ENCODE measurements at places on chromosomes 3 and 15.

- DNase-seq, result no peak
Measured at GRCh38 chr3:126460381-126460780, 15.3 kb downstream of the ZXDC start.

GRCh38 chr3:197736010-197736490, 654 bp downstream of the RUBCN start:
- peak; percentile 26 for DNase-seq

GRCh38 chr15:98881526-98882520, 125.8 kb downstream of the PGPEP1L start:
- no peak for DNase-seq

DNA sequence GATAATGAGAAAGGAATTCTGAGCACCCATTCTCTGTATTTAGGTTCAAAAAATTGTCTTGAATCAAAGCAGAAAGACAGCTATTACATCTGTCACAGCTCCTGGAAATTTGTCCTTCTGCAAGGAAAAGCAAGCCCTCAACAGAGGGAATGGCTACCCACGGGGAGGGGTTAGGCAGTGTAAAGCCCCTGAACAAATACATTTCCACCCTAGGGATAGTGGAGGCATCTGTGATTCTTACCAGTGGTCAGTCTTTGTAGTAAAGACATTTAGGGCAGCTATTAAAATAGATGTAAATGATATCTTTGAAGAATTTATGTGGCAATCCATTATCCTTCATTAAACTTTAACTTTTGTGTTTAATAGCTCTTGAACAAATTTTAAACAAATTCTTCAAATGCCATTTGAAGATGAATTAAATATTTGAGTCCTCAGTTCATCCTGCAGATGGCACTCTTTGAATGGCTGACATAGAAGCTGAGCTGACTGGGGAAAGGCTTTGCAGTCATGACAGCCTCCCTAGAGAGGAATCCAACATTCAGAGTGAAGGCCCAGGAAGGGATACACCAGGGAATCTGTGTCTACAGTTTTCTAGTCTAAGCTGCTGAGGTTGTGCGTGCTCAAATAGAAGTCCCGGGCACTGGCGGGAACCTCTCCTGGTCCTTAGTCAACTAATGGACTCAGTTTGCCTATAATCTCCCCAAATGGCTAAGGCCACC, 359.7 kb upstream of the ROPN1 start:
- DNase-seq, result no peak

- no peak for DNase-seq
Measured at GRCh38 chr3:154168998-154169795, 48.0 kb downstream of the ARHGEF26 start.

GRCh38 chr3:197889204-197889930, 60.6 kb upstream of the RPL35A start:
- no peak for DNase-seq

DNA sequence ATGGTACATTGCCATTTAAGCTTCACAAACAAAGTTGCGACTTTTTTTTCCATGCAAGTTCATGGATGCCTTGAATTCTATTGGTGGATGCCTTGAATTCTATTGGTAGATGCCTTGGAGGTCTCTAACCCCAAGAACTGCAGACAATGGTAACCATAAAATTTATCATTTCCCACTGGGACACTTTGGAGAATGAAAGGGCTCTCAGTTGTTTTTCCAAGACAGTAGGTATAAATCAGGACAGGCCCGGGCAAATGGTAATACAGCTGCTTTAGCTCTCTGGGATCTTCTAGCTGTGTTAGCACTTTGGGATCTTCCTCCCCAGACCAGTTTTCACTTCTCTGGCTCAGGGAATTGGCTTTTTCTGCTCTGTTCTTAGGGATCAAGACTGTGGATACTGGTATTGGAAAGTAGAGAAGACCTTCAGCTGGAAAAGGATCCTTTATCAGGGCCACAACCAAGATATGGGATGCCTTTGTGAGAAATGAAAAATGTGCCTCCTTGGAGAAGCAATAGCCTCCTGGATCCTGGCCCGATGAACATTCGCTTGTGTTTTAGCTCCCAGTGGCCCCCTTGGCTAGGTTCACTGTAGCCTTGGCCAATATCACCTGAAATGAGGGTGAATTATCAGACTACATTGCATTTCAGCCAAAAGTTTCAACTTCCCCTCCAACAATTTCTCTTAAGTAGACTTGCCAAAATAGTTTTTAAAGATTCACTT, 8.3 kb downstream of the LRRC3B start:
- no peak for DNase-seq

DNA sequence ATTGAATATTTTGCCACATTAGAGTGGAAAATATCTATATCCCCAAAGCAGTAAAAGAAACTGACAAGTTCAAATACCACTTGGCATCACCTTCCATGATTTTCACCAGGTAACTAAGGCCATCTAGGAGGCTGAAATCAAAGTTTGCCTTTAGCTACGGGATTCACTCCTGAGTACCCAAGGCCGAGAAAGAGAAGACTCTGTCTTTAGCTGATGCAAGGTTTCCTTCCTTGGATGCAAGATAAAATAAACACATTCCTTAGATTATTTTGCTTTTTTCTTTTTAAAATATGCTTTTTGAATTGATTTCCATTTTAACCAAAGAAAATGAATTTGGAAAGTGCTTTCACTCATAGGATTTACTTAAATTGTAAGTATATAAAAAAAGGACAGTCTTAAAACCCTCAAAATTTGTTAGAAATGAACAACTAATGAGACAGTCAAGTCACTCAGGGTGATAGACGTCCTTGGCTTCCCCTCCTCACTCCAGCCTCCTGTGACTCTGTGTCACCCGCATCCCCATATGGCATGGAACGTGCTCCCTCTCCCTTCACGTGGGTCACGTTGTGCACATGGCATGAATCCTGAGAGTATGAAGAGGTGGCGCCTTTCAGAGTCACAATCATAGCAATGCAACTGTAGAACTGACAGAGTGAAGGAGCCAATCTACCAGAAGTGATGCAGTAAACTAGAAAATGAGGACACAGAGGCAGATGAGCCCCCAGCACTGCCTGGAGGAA, 148.4 kb downstream of the RTP4 start:
- no peak for DNase-seq

GRCh38 chr15:94667109-94667508, 435.7 kb downstream of the MCTP2 start:
- DNase-seq, result no peak

- DNase-seq, result no peak
Measured at GRCh38 chr3:10702961-10703740, 112.9 kb upstream of the SLC6A11 start.

DNA sequence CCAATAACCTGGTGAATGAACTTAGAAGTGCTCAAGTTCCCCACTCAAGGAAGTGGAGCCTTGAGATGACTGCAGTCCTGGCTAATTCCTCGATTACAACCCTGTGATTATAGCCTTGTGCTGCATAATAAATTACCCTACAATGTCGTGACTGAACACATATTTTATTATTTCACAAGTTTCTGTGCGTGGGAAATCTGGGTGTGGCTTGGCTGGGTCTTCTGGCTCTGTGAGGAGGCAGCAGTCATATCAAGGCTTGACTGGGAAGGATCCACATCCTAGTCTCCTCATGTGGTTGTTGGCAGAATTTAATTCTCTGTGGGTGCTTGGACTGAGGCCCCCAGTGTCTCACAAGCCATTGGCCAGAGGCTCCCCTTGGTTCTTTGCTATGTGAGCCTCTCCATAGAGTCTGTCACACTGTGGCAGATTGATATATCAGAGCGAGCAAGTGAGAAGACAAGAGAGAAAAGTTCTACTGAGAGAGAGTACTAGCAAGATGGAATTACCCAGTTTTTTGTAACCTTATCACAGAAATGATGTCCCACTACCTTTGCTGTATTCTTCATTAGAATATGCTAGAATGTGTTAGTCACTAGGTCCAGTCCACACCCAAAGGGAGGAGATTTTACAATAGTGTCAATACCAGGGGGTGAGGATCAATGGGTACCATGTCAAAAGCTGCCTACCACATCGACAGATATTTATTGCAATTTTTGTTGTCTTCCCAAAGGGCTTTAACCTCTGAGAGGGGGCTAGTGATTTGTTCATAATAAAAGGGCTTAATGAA, 102.8 kb upstream of the TBC1D5 start:
- no peak for DNase-seq

DNA sequence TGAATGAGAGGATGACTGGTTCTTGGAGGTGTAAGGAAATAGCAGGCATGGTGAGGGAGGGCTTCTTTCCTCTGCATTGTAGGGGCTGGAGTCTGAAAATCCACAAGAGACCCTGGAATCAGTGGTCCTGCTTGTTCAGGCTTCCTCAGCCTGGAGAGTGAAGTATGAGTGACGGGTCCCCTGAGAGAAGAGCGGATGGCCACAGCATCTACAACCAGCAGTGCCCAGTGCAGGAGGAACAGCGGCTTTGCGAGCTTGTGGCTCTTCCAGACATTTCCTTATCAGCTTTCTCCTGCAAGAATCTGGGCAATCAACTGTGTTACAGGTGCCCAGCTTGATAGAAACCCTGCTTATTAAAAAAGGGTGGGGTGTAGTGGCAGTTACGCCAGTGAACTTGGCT, 97.0 kb upstream of the HES1 start:
- no peak for DNase-seq

- DNase-seq, result no peak
Measured at GRCh38 chr15:80156176-80156720, 3.4 kb downstream of the FAH start.

DNA sequence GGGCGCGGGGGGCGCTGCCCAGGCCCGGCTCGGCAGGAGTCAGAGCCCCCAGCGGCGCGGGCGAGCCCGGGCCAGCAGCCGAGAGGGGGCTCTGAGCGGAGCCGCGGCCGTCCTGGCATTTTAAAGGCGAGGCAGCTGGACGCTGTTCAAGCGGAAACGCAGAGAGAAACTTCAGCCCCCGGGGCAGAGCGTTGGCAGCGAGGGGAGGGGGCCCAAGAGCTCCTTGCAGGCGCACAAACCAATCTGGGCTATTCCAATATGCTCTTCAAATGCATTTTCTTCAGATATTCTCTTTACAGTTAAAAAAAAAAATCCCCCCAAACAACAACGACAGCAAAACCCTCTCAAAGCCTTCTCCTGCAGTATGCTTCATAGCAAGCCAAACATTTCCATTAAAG, at the start of gene CTXND1:
CTXND1 (minus strand) TSS at position 93 of the 398 bp plus-strand sequence. CDS start 50,264 bp downstream, outside the sequence.
- no peak for DNase-seq

DNA sequence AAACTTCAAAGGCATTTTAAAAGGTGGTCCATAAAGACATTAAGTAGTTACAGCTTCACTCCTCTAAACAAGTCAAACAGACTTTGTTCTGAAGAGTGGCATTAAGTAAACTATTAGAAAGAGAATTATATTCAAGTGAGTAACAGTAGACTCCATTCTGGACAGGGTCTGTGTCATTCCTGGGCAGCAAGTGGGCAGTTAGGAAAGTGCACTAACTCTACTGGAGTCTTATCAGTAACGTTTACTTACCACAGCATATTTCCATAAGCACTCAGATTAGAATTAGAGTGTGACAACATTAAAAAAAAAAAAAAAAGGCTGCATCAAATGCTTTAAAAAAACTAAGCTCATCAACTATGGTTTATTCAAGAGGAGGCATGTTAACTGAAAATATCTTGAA, 10.6 kb downstream of the UBR1 start:
- no peak for DNase-seq

GRCh38 chr3:132448216-132448961, 31.1 kb downstream of the DNAJC13 start:
- DNase-seq, result peak; percentile 5

GRCh38 chr3:88231207-88231606, 81.4 kb downstream of the C3orf38 start:
- DNase-seq, result no peak

- DNase-seq, result no peak
Measured at GRCh38 chr15:88223084-88223483, 33.5 kb downstream of the NTRK3 start.

GRCh38 chr3:110184536-110184935, 847.2 kb upstream of the DPPA4 start:
- no peak for DNase-seq

- no peak for DNase-seq
Measured at GRCh38 chr15:68441045-68441743, 9.2 kb upstream of the ITGA11 start.

DNA sequence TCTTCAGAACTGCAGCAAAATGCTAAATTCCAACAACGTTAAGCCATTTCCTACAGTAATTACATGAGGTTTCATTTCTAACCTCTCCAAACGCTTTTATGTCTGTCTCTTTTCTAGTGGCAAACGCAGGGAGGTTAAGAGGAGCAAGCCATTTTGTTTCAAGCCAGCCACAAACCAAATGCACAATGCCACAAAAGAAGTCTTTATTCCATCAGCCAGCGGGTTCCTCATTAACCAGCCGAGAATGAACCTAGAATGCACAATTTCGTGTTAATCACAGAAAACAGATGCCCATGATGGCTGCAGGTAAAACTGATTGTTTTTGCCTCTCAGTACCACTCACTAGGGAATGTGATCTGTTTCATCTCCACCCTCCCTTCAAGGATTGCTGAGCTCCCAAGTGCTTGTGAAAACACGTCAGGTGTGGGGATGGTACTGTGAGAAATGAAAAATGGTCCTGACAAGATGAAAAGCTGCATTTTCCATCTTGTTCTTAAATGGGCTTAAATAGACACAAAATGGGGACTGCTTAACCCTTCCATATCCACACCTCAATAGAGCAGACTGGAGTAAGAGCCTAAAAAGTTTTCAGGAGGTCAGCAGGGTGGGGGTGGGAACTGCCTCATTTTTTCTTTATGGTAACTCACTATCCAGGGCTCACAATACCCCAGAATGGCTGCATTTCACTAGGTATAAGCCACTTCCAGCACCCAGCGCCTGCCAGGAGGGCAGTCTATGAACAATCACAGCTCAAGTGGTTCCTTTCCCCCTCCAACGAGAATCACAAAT, 277.1 kb downstream of the MAGI1 start:
- no peak for DNase-seq

DNA sequence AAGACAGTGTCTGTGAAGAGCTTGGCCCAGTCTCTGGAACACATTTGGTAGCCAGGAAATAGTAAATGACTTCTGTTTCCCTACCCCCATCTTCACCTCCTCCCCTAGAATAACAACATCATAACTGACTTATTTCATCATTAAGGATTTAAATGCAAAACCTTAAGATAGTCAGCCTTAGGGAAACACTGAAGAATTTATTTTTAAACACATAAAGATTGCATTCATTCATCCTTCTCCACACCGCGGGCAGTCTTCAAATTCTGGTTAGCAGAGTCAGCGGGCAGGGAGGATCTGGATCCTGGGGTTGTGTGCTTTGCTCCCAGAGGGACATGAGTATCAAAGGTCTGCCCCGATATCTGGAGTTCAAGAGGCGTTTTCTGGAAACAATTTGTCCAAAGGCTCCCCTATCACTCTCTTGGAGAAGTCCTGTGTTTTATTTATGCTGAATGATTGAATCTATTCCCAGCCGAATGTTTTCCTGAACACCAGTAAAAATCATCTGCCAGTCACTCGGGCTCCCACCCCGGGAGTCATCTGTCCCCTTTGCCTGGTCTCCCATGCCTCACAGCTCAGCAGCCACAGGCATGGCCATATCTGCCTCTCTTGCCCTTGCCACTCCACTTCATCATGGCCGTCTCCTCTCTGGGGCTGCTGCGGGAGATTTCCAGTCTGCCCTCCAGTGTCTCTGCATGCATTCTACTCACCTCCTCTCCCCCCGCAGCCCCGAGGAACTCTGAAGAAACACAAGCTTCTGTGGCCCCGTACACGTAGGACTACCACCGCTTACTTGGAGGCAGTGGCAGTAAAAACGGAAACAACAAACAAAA, 234.7 kb upstream of the CTDSPL start:
- no peak for DNase-seq

Measured in thymus (tissue), 14 donors.